Muscle of back (tissue), 13 donors: ENCODE measurements at places on chromosomes 12 and 14.

- no peak for DNase-seq
These were observed 20.5 kb downstream of the RILPL1 start for GRCh38 chr12:123512838-123513665.

DNA sequence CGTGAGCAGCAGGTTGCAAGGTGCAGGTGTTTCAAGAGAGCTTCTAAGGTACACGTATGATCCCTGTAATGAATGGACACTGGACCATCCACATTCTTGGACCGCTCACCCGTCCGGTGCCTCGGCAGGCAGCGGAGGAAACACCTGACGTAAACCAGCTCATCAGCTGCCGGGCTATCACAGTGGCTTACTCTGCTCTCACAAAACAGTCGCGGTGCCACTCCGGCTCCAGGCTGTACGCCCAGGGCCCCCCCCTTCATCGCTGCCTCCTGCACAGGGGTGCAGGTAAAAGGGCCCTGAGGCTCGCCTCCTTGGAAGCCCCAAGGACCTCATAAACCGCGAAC, 436 bp downstream of the VPS33A start:
- DNase-seq: no peak

DNA sequence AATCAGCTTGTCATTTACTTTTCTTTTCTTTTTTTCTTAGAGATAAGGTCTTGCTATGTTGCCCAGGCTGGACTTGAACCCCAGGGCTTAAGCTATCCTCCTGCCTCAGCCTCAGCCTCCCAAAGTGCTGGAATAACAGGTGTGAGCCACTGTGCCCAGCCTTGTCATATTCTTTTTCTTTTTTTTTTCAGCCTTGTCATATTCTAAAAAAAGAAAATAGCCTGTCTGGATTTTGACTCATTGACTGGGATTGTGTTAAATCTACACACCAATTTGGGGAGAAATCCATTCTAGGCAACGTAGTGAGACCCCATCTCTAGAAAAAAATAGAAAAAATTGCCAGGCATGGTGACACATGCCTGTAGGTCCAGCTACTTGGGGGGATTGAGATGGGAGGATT, 24.1 kb downstream of the ATP5MC2 start:
- DNase-seq: no peak

DNA sequence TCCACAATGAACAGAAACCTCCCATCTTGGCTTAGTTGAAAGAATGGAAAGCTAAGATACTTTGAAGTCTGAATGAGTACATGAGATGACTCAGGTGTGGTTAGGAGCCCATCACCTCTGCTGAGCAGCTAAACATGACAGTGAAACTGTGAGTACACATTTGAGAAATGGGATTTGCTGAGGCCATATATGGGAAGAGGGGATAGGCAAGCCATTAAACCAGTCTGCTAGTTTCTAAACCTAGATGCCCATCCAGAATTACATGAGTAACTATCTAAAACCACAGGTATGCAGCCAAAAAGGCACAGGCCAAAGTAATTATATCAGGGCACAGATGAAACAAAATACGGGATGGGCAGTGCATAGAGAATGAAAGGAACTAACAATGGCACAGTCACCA, 41.2 kb downstream of the NKX2-1 start:
- no peak for DNase-seq

DNA sequence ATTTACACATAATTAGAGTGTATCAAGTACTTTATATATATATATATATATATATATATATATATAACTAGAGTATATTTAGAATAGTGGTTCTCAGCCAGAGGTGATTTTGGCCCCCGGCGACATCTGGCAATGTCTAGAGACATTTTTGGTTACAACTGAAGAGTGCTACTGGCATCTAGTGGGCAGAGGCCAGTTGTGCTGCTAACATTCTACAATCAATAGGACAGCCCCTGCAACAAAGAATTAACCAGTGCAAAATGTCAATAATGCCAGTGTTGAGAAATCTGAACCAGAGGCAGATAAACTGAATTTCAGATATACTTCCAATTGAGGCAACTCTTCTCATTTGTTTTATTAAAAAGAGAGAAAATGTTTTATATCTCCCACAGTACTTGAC, 8.9 kb downstream of the GTF2A1 start:
- no peak for DNase-seq

- DNase-seq: no peak
These were observed 11.8 kb upstream of the PLEKHG3 start for GRCh38 chr14:64692189-64692985.

DNA sequence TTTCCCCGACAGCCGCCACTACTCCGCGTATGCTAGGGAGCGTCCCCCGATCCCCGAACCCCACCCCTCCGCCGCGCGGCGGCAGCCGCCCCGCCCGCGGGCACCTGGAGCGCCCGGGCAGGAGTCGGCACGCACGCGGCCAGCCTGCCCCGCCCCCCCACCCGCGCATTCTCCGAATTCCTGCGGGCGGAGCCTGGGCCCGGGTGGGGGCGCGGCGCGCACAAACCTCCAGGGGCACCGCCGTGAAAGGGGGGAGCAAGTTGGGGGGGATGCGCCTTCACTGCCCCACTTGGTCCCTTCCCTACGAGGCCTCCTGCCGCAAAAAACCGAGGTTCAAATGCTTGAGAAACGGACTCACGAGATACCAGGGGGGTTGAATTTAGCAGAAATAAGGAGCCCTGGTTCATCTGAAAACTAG, 1.7 kb downstream of the AJUBA start:
- no peak for DNase-seq

GRCh38 chr12:42010715-42011114, 134.0 kb downstream of the GXYLT1 start:
- DNase-seq: no peak

GRCh38 chr12:76020281-76020680, 11.3 kb downstream of the PHLDA1 start:
- DNase-seq: no peak

DNA sequence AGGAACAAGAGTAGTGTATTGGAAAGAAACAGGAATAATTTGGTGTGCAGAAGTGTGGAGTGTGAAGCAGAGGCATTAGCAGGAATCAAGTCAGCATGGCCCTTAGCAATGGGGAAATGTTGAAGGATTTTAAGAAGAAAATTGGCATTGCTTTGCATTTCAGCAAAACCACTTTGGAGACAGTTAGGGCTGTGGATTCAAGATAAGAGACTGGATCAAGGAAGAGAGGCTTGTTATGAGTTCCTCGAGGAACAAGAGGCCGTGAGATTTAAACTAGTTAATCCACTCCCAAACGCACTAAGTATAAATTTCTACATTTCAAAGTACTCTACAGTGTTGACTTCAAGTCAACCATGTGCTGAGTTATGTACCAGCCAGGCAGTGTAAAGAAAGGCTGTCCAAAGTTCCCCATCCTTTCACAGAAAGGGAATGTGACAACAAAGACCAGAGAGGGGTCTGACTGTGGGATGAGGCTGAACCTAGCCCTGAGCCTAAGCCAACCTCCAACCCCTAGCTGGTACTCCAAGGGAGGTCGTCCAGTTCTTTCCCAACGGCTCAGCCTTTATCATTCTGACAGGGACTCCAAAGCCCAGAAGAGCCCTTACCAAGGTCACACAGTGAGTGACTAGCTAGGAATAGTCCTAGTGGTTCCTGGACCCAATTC, 91.2 kb upstream of the BMP4 start:
- DNase-seq: no peak

DNA sequence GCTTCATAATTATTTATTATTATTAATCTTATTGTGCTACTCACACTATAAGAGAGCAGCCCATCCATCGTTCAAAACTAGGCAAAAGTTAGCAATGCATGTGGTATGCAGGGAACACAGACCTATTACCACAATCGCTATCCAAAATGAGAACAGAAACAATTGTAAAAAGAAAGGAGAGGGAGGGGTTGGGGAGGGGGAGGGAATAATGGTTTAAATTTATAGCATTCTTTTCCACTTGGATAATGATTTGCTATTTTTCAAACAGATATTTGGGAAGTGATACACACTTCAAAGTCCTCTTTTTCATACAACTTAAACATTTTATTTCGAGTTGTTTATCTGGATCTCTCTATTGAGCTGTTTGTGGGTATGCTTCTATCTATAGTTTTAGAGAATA, 248.6 kb upstream of the SOX5 start:
- no peak for DNase-seq

DNA sequence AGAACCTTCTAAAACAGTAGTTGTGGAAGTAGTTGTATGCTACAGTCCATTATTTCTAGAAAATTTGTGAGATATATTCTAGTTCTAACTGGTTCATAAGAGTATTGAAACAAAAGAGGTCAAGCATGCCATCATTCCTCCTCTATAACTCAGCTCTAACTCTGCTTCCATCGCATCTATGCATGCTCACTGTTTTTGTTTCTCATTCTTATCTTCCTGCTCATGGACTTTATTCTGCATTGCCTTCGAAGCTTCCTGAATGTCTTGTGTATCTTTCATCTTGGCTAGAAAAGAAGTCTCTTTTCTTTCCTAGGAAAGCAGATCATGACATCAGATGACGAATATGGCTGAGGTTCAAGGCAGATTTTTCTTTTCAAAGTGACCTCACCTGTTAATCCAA, 402 bp downstream of the LMNTD1 start:
- DNase-seq: no peak

- peak; percentile 87 for DNase-seq
These were observed 19.0 kb downstream of the SSH1 start for GRCh38 chr12:108838194-108839017.

GRCh38 chr12:19211802-19212201, 82.3 kb downstream of the PLEKHA5 start:
- DNase-seq: no peak

DNA sequence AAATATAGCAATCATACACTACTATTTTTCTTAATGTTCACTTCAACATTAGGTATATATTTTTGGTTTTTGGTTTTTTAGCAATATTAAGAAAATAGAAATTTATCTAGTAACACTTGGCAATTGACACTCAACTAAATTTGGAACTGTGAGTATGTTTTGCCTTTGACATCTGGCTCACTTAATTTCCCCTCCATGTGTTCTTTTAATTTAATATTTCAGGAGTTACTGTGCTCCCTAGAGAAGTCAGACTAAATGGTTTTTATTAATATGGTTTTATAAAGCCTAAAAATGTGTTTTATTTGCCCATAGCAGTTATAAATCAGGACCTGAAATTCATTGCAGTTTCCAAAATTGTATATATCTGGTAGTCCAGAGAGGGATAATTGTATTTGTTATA, 175.3 kb upstream of the AVPR1A start:
- no peak for DNase-seq

- DNase-seq: no peak
These were observed 52.3 kb downstream of the RAB35 start for GRCh38 chr12:120064054-120064940.

DNA sequence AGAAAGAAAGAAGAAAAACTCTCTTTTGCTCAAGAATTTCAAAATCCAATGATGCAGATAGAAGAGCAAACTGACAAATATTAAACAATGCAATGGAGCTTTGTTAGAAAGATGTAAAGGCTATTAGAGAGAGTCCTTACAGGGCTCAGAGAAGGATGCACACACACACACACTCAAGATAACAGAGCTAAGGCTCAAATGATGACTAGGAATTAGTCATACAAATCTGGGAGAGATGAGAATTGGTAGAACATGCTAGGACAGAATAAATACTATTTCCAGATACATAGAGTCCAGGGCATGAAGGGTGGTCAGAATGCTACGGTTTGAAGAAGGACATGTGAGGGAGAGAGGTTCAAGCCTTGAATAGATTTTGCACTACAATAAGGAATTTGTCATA, 650.1 kb upstream of the MDGA2 start:
- DNase-seq: no peak

DNA sequence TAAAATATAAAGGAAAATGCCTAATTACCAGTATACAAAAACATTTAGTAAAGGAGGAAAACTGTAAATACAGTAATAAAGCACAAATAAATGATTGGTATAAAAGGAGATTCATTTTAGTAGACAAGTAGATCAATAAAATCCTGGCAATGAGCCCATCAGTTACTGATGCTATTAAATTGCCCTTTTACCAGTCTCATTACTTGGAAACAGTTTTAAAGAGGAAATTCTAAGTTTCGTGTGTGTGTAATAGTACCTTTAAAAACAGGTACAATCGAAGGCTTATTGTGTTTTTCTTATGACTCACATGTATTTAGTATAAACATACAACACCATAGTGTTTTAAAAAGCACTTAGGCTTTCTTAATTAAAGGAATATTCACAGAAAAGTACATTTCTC, 46.4 kb upstream of the SYT10 start:
- no peak for DNase-seq

DNA sequence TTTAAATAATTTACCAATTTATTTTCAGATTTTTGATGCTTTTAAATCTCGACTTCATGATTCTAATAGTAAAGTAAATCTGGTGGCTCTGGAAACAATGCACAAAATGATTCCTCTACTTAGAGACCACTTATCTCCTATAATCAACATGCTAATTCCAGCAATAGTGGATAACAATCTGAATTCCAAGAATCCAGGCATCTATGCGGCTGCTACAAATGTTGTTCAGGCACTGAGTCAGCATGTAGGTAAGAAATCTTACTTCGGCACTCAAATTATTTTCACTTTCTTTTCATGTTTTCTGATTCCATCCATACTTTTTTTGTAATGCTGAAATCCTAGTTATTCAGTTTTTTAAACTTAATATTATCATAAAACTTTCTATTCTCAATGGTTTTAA, 15.5 kb upstream of the PRPF39 start:
- DNase-seq: no peak

GRCh38 chr12:108820707-108821406, 36.5 kb downstream of the SSH1 start:
- no peak for DNase-seq

DNA sequence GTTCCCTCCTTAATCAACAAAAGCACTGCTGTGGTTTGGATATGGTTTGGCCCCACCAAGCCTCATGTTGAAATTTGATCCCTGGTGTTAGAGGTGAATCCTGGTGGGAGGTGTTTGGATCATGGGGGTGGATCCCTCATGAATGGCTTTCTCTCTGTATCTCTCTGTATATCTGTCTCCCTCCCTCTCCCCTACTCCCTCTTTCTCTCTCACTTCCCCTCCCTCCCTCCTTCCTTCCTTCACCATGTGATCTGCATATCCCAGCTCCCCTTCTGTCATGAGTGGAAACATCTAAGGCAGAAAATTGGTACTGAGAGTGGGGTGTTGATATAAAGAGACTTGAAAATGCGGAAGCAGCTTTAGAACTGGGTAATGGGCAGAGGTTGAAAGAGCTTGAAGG, 5.2 kb downstream of the GSKIP start:
- no peak for DNase-seq

- no peak for DNase-seq
These were observed 115.8 kb downstream of the HECTD4 start for GRCh38 chr12:112266473-112266872.

GRCh38 chr12:62533087-62533754, 66.6 kb downstream of the MON2 start:
- no peak for DNase-seq

DNA sequence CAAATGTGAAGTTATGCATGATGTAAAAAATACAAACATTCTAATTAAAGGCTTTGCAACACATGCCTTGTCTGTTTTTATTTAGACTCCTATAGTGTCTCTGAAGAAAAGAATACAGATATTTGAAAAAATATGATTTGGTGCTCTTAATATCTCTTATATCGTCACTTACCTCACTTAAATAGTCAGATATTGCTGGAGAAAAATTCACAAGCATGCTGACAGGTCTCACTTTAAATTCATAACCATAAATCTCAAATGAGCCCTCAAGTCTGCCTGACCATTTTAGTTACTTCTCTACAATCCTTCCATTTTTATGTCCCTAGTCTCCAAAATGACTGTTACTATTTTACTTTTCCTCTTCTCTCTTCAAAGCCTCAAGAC, 5.4 kb upstream of the YEATS4 start:
- DNase-seq: no peak
